Stimulated activated CD8-positive, alpha-beta memory T cell treated with anti-CD3 and anti-CD28 coated beads, Interleukin-7, amount 100 ng/mL, for 24 hours (primary cell): ENCODE measurements at places on chromosomes 2 and 18.
A peak's percentile ranks its signal among the peaks of the same experiment; 100 is the strongest.

DNA sequence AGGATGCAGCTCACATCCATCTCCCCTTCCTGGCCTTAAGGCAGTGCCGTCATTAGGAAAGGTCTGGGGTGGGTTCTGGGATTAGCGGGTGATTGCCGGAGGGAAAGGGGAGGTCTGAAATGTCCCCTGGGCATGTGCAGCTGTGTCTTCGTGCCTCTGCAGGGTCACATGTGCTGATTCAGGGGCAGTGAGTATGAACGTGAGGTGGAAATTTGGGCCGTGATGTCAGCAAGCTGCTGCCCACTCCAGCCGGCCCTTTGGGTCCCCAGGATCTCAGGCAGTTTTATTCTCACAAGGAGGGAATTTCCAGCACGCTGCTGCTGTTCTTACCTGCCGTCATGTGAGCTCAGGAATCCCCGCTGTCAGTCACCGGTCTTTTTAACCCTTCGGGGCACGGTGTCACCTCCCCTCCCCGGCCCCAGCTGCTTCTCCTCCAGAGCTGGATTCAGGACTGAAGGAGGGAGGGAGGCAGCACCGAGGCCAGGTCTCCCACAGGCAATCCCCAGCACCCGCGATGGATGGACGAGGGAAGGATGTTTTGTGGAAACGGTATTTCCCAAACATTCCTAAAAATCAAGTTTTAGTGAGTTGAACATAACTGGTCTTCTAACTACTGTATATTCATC, 23.5 kb downstream of the GPR35 start:
- no peak for DNase-seq

DNA sequence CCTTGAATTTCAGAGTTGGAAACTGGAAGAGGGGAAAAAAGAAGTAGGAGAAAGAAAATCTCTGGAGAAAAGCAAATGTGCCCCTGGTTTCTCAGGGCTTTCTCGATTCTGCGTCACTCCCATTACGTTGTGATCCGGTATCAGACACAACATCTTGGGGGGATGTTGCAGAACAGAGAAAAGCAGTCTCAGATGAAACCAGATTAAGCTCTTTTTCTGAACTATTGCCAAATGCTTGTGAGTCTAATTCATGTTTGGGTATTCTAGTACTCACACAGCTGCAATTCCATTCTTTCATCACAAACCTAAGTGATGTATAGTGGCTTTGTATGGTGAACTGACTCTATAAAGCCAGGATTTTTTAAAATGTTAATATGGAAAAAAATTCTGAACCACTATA, 233.2 kb downstream of the TCF4 start:
- no peak for DNase-seq

DNA sequence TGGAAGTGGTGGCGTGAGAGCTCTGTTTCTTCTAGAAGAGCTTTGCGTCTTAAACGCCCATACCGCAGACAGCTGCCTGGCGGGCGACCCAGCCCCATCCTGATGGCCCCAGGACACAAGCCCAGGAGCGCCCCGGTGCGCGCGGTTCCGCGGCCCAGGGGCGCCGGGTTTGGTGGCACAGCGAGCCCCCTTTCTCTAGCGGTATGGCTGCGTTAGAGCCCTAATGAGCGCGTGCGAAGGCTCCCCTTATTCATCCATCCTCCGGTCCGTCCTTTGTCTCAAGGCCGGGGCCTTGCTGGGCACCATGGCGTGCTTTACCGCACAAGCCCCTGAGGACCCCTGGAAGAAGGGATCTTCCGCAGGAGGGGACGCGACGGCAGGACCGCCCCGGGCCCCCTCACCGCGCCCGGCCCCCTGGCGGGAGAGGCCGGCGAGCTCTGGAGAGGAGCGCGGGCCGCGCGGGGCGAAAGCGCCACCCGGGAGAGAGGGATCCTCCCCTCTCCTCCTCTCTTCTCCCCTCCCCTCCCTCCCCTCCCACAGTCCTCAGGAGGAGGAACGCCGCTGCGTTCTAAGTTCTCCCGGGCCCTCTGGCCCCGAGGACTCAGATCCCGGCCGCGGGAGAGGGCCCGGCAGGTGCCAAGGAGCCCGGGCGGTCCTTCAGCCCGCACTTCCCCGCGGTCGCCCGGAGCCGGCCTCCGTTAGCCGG, 626 bp upstream of the SLC1A4 start:
- peak; percentile 20 for DNase-seq

DNA sequence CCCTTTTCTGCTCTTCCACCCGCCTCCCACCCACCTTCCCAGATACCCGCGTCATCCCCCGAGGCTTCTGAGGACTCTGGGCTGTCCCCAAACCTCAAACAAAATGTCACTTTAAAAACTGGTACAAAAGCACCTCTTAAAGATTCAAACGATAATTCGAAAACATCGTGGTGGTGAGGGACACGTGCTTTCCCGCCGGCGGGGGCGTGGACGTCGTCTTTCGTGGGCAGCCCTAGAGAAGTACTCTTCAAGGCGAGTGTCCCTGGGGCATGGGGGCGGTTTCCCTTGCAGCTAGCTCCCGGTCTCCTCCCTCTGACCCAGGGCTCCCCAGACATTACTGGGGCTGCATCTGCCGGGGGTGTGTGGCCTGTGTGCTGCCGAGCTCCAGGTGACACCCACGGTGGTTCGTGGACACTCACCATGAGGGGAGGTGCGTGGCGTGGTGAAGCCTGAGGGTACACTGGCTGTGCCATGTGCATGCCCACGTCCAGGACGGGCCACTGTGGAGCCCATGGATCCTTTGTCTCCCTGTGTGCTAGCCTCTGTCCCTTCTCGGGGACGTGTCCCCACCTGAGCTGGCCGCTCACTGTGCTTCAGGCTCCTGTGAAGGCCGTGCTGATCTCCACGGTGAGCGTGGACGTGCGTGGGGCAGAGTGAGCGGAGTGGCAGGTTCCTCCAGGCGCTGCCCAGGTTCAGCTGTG, 117.8 kb downstream of the NFATC1 start:
- no peak for DNase-seq

DNA sequence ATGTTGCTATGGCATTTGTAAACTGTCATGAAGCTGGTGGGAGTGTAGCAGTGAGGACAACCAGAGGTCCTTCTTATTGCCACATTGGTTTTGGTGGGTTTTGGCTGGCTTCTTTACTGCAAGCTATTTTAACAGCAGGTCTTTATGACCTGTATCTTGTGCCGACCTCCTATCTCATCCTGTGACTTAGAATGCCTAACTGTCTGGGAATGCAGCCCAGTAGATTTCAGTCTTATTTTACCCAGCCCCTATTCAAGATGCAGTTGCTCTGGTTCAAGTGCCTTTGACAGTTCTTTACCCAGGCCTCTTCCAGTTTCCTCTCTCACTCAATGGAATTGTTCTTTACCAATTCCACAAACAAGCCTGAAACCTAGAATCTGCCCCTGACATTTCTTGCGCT, 145.1 kb downstream of the KCNE4 start:
- DNase-seq, result no peak

DNA sequence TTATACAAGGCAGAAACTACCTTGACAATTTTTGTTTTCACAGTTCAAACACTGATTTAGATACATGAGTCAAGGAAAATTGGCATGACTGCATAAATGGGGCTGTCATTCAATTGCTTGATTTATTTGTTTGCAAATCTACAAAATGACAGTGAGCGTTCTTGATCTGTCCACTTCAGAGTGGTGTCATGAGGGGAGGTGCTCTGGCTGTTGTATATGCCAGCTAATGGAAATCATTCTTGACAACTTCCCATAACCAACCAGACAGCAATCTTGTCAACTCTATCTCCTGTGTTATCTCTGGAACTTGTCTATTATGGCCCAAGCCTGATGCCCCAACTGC, 120.6 kb upstream of the UGP2 start:
- no peak for DNase-seq

GRCh38 chr18:22214731-22215528, 45.5 kb downstream of the GATA6 start:
- no peak for DNase-seq
